ENCODE measurements at places on chromosomes 3 and 15. TPM values are rescaled to one million over a fixed set of nuclear protein-coding genes. Genes with fewer than 3 reads are reported as not detected.
A peak's percentile ranks its signal among the peaks of the same experiment; 100 is the strongest.

- DNase-seq, result no peak
Observed at GRCh38 chr15:52199271-52199670, 8.1 kb upstream of the GNB5 start.

- DNase-seq, result no peak
Observed at GRCh38 chr3:70000563-70001081, 1.1 kb downstream of the SAMMSON start.

DNA sequence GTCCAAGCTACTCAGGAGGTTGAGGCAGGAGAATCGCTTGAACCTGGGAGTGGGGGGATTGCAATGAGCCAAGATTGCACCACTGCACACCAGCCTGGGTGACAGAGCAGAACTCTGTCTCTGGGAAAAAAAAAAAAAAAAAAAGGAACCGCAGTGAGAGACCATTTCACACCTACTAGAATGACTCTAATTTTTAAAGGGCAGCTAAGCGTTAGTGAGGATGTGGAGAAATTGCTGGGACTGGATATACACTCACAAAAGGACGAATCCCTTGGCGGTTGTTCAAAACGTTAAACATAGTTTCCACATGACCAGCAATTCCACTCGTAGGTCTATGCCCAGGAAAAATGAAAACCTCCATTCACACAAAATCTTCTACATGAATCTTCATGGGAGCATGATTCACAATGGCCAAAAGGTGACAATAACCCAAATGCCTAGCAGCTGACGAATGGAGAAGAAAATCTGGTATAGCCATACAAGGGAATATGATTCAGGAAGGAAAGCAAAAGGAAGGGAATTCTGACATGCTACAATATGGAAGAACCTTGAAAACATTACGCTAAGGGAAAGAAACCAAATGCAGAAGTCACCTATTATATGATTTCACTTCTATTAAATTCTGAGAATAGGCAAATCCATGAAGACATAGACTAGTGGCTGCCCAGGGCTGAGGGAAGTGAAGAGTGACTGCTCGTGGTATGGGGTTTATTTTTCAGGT is 127.0 kb downstream of the CHSY1 start:
- no peak for DNase-seq

- no peak for DNase-seq
Observed at GRCh38 chr15:101346928-101347327, 51.9 kb upstream of the SNRPA1 start.

GRCh38 chr15:101413239-101413638 is 76.3 kb downstream of the PCSK6 start:
- DNase-seq, result no peak

- no peak for DNase-seq
Observed at GRCh38 chr3:86938416-86939105, 52.4 kb downstream of the VGLL3 start.

DNA sequence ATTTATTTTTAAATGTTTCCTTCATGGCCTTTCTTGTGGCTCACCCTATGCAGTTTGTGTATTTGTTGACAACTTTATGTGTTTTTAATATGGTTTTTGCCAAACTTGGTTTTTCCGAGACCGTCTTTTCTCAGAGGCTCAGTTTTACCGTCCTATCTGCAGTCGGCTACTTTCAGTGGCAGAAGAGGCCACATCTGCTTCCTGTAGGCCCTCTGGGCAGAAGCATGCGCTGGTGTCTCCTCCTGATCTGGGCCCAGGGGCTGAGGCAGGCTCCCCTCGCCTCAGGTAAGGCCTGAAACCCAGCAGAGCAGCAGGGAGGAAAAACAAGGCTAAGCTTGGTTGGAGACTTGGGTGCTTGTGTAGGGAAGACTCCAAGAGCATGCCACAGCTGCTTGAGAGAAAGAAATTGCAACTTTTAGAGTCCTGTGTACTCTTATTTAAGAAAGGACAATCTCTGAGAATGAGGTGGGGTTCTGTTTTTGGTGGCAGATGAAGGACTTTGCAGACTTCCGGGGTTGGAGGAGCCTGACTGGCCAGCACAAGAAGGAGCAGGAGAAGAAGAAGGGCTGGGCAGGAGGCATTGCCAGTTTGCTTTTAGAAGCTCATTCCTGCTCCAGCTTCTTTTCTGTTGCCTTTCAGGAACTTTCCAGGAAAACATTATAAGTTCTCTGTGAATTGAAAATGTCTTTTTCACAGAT is at the start of gene TIGIT:
TSS of gene TIGIT (plus strand) at position 191 of the 698 bp plus-strand sequence. CDS start at position 225, 34 bp downstream.
- DNase-seq, result no peak

- no peak for DNase-seq
Observed at GRCh38 chr15:55003965-55004873, 192.5 kb downstream of the RSL24D1 start.

- DNase-seq, result peak; percentile 51
Observed at GRCh38 chr15:35751413-35752133, 205.6 kb upstream of the DPH6 start.

DNA sequence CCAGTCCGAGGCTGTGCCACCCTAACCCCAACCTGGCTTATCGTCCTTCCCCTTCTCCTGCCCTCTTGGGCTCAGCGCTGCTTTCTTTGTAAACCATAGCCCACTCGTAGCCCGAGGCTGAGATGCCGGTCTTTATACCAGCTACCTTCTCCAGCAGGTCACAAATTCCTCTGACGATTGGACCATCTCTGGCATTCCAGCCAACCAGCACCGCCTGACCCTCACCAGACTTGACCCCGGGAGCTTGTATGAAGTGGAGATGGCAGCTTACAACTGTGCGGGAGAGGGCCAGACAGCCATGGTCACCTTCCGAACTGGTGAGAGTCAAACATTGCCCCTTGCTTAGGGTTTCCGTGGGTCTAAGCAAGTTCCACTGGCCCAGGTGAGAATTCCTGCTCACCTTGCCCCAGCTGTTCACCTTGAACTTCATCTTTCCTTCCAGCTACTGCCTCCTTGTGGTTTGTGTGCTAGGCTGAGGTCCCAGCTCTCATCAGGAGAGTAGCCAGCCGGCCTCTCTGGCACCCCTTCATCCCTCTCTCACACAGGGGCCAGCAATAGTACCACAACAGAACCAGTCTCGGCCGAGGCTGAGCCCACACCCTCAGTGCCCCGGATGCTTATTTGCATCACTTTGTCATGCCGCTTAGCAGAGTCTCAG is 66.7 kb downstream of the BOC start:
- DNase-seq, result no peak

GRCh38 chr15:40618023-40618422 is 24.0 kb downstream of the KNL1 start:
- DNase-seq, result peak; percentile 10

DNA sequence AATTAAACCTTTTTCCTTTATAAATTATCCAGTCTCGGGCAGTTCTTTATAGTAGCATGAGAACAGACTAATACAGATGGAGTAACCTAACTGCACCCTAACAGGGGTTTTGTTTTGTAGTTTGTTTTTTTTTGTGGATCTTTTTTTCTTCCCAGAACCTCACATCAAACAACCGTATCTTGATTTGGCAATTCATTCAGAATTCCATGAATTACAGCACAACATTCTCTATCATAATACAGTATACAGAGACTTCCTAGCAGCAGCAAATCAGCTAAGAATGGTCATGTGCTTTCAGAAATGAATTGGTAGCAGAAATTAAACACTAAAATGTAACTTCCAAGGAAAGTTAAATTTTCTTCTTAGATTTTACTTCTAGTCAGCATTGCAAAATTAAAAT is 114.6 kb downstream of the TMCC1 start:
- DNase-seq, result no peak

DNA sequence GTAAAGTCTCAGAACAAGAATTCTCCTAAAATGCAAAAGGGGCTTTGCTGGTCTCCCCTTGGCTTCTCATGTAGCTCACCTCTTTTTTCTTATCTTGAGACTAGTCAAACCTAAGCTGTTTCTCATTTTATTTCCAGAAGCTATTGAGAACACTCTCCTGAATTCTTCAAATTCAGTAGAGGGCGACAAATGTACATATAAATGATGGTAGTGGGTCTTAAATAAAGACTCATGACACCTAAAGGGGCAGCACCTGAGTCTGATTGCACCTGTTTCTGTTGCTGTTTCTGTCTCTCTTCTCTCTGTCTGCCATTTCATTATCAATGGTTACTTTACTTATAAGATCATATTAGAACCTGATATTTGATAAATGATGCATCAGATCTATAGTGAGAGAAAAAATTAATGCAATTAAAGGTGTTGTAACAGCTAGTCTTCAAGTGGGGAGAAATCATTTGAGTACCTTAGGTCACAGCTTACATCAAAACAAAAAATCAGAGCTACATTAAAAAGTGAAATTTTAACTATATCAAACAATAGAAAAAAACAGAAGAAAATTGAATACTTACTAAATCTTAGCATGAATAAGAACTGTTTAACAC is 7.0 kb downstream of the ADIPOQ start:
- DNase-seq, result peak; percentile 56

DNA sequence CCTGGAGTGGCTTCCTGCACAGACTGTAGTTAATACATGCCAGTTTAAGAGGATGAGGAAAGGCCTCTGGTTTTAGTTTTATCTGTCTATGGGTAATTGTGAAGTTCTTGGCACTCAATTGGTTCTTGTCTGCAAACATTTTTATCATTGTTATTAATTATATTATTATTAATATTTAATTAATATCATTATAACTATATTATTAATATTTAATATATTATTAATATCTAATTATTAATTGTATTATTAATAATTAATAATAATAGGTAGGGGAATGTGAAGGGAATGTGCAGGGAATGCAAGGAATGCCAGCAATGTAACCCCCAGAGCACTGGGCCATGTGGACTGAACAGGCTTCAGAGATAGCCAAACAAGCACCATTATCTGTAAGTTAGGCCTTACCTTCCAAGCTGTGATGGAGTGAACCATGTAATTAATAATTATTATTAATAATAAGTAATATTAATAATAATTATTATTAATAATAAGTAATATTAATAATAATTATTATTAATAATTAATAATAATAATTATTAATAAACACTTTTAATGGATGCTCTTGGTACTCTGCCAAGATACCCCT is 79.8 kb upstream of the NMNAT3 start:
- no peak for DNase-seq

- no peak for DNase-seq
Observed at GRCh38 chr3:195212749-195213375, 58.1 kb downstream of the XXYLT1 start.

DNA sequence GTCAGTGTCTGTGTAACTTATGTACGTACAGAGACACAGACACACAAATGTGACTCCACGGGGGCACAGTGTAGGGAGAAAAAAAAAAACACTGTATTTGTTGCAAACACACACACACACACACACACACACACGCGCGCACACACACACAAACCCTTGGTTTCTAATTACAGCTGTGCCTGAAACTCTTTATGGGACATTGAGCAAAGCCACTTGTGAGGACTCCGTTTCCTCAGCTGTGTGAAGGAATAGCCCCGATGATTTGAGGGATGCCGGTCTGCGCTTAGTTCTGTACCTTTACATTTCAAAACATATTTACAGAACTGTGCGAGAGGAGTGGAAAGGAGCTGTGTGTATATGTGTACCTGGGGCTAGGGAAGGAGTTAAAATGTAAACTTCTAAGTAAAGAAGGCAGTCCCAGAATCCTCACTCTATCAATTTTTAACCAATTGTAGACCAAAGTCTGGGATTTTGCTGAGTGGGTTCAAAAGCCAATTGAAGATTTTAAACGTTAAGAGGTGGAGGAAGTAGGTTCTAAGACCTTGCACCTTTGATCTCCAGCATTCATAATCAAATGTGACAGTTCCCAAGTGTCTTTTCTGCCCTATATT is 5.3 kb upstream of the BCL6 start:
- no peak for DNase-seq

DNA sequence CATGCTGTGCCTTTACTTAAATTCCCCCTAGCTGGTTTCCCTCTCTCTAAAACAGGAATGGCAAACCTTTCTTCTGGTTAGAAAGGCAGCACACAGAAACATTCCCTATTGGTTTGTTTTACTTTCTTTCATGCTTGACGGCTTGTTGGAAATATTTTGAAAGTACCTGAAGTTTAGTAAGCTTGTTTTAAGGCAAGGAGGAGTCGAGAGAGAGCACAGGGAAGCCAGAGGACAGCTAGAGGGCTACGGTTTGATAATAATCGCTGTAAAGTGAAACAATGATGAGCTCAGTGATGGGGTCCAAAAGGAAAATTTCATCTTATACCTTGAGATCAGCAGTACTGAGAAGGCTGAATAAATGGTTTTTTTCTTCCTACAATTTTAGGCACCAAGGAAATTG is 64.1 kb downstream of the ATP13A4 start:
- no peak for DNase-seq

DNA sequence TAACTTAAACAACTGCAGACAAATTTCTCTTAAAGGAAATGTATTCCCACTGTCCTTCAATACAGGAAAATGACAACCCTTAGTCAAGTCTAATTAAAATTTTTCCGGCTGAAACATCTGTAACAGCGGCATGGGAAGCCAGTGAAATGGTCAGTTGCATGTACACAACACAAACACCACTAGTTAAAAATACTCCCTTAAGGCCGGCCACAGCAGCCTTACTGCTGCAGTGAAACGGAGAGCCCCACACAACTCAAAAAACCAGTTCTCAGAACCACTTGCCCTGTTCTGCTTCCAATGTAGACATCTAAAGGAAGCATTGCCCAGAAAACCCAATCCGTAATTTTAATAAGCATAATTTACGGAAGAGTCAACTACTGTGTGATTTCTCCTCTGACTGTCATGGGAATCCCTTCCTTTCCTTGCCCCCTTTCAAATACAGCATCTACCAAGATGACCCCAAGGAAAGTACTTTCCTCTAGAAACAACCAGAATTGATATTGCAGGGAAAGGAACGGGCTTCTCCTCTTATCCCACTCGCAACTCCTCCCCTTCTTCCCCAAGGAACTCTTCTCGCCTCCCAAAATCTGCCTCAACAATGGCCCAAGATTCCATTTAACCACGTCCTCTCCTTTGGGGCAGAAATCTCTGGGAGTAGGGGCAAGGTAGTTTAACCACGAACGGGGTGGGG is 1.6 kb downstream of the FBN1 start:
- DNase-seq, result no peak

The SLC27A2 gene
- total RNA-seq, result 49.8 TPM

The TF gene
- total RNA-seq, result under 0.01 TPM

The ZNF385D gene
- 22.4 TPM for total RNA-seq

The FGF7 gene
- total RNA-seq, result under 0.01 TPM

The MYRIP gene
- total RNA-seq, result under 0.01 TPM

The CHCHD6 gene
- 10.8 TPM for total RNA-seq

The GOLIM4 gene
- total RNA-seq, result 22.1 TPM

The UBA5 gene
- 28.8 TPM for total RNA-seq

The THBS1 gene
- 16.2 TPM for total RNA-seq

The CEP152 gene
- total RNA-seq, result 4.8 TPM

The TUSC2 gene
- 28.8 TPM for total RNA-seq

The SNX22 gene
- total RNA-seq, result 1.1 TPM
